Suppressor macrophage (primary cell): ENCODE measurements at places on chromosomes 3 and 15.

DNA sequence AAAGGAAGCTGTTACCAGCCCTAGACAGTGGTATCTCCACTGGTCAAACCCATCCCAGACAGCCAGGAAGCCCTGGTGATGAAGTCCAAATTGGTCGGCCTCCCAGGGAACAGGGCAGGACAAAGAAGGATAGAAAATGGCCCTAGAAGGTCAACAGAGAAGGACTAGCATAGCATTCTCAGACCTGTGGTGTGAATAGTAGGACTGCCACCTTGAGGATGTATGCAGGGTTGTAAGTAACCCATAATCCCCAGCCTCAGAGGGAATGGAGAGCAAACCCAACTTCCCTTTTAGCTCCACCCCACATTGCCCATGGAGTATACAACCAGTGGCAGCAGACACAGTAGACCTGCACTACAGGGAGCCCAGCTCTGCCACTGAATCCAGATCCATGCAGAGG is 68.6 kb upstream of the EIF1B start:
- DNase-seq, result no peak

- no peak for DNase-seq
Observed at GRCh38 chr15:67777773-67778172, 47.5 kb upstream of the SKOR1 start.

DNA sequence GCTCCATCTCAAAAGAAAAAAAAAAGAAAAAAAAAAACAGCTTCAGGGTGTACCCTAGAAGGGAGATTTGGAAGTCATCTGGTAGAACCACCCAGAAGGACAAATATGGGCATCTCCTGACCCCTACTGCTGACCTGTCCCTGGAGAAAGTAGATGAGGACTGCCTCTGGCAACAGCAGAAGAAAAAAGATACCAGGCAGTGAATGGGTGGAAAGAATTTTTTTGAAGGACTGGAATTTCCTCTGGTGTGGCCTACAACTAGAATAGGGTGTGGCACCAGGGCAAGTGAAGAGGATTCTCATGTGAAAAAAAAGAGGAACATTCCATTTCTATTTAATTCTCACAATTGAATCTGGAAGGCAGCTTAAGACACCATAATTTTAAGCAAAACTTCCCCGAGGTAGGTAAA is 3.1 kb downstream of the ANXA2 start:
- DNase-seq, result peak; percentile 19

GRCh38 chr3:19348500-19348899 is 200.2 kb downstream of the KCNH8 start:
- DNase-seq, result no peak

GRCh38 chr15:42491539-42492225 is 741 bp upstream of the ZNF106 start:
- no peak for DNase-seq

GRCh38 chr15:39781967-39782302 is 706 bp downstream of the FSIP1 start:
- no peak for DNase-seq

GRCh38 chr3:133956353-133956752 is 60.7 kb upstream of the RAB6B start:
- no peak for DNase-seq

DNA sequence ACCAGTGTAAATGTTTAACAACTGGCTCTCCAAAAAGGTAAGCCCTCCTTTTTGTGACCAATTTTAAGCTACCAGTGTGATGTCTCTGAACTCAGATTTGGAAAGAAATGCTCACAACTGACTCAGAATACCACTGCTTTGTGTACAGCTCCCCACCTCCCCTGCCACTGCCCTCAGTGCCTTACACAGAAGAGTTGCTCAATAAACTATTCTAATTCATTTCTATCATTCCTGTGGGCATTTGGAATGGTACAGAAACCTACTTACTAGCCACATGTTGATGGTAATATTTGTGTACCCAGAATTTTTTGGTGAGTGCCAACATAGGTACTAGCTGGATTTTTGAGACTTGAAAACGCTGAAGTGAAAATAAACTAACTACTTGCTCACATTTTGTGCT is 16.0 kb downstream of the LRRN1 start:
- no peak for DNase-seq

- DNase-seq, result peak; percentile 88
Observed at GRCh38 chr3:51681453-51681852, 10.4 kb downstream of the TEX264 start.

- DNase-seq, result no peak
Observed at GRCh38 chr15:80611543-80612080, 83.5 kb upstream of the ABHD17C start.

DNA sequence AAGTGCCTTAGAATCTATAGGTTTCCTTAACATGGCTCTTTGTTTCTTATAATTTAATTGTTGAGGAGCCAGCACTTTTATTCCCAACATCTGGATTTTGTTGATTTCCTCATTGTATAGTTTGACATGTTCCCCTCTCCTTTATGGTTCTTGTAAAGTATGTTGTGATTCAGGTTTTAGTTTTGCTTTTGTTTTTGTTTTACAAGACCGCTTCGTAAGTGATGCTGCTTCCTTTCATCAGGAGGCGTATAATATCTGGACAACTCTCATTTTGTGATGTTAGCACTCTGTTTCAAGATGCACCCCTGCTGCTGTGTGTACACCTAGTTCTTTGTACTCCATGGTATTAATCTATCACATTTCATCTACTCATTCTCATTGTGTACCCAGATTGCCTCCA is 48.7 kb downstream of the SLC49A4 start:
- DNase-seq, result no peak

DNA sequence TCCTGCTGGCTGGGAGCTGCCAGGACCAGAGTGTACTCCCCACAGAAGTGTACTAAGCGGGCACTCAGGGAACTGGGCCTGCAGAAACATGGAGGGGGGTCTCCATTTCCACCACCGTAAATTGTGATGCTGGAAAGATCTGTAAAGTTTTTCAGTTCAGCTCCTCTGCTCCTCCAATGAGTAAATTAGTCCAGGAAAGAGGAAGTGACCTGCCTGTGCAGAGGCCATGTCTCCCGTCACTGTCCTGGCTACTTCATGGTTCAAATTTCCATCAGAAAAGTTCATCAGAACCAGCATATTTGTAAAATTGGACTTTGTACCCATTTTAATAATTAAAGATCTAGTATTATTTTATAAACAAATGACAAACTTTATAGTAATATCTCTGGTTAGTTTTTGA is 226.7 kb upstream of the THBS1 start:
- peak; percentile 47 for DNase-seq

GRCh38 chr3:24151594-24151993 is 206.5 kb downstream of the NR1D2 start:
- DNase-seq, result no peak

DNA sequence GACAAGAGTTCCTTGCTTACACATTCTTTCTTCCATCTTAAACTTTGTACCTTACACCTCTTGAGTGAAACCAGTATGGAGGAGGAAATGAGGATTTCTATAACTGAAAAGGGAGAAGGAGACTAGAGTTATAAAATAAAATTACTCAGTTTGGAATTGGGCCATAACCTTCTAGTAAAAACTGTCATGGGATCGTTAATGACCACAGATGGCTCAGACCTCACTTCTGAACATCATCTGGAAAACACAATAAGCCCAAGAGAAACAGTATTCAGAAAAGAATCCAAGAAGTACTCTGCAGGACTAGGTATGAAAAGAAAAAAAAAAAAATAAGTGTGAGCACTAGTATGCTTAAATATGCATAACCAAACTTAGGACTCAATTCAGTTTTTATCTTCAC is 12.1 kb downstream of the GAP43 start:
- DNase-seq, result no peak

- DNase-seq, result peak; percentile 48
Observed at GRCh38 chr3:9903238-9903624, 583 bp downstream of the IL17RE start.

DNA sequence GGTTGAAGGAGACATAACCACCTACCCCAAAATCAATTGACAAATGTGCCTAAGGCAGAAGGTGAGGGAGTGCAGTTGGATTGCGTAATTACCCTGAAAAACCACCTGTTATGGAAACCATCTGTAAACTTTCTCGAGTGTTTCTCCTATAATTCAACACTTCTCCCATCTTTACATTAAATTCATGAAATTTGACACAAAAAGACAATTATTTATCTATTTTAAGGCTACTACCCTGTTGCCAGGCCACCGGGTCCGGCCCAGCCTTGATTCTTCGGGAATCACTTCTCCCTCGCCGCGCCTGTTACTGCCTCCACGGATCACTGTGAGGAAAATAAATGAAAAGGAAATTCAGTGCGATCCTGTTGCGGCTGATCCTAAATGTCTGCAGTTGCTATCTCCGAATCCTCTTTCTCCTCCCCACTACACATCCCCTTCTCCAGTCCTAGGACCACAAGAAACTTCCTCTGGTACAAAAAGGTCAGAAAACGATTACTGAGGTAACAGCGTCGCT is 646 bp downstream of the IQCB1 start:
- DNase-seq, result peak; percentile 38

- DNase-seq, result peak; percentile 65
Observed at GRCh38 chr3:171772427-171773056, 37.7 kb downstream of the PLD1 start.

DNA sequence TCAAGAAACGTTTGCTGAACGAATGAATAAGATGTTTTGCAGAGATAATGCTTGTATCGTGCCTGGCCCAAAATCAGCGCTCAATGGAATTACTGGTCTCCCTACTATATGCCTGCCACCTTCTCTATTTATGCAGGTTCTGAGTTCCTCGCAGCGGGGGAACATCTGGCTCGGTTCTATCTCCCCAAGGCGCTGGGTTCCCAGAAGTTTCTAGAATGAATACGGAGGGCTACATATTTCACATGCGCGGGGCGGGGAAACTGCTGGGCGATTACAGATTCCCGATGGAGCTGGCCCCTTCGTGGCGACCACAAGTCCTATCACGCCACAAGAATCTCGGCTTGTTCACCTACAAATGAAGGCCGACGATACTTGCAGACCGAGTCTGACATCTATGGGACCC is 411 bp upstream of the EIF2B5 start:
- DNase-seq, result no peak

- DNase-seq, result peak; percentile 93
Observed at GRCh38 chr3:99969136-99969535, 145.2 kb downstream of the FILIP1L start.

DNA sequence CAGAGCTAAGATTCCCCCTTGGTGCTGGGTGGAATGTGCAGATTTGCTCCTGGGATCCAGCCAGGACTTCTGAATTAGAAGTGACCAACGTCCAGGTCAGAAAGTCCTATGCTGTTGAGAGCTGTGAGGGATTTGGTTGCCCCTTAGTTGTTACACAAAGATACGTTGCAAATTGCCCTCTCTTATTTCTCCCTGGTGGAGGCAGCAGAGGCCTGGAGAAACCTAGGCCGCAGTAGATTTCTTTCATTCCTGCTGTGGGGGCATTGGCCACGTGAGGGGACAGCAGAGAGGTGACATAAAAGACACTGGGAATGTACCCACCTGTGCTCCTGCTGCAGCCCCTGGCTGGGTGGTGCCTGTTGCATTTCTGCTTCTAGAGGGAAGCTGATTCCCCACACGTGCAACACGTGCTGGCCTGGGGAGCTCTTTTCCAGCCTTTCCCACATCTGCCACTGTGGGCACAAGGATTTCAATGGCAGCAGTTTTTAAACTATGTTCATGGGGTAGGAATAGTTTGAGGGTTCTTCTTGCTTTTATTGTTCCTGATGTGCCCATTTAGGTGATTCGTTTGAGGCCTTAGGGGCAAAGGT is 65.7 kb downstream of the SYNM start:
- DNase-seq, result no peak

DNA sequence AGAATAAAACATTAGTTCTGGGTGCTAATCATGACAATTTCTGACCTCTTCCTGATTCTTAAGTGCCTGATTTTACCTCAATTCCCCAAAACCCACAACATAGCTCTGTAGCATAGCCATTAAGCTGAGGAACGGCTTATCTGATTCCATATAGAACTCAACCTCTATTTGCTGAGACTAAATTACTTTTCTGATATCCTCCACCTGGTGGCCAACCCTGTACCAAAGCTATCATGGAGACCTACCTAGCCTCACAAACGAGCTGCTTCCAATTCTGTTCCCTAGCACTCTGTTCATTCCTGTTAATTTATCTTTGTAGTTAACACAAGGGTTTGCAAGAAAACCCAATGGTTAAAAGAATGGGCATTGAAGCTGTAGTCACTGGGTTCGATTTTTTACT is 245.2 kb downstream of the PLOD2 start:
- no peak for DNase-seq

DNA sequence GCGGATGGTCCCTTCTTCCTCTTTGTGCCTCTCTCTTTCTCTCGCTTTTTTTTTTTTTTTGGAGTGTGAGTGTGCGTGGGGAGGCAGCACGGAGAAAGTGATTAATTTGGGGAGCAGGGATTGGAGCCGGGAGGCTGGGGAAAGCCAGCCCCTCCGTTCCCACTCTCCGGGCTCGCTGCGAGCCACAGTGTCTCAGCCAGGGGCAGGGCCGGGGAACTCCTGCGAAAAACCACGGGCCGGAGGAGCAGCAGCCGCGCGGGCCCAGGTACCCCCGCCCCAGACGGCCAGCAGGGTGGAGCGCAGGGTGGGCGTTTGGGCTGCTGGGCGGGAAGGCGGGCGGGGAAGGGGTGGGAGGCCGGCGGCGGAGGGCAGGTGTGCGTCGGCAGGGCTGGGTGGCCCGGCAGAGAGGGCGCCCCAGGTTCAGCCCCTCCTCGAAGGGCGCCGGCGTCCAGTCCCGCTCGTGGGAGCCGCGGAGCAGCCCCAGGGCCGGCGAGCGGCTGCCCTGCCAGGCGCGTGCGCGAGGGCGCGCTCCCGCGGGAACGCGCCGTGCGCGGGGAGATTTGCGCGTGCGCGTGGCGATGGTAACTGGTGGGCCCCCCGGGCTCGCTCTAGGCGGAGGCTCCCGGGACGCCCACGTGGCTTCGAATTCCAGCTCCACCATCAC is 1.4 kb downstream of the CHL1 start:
- DNase-seq, result no peak

- peak; percentile 44 for DNase-seq
Observed at GRCh38 chr15:96500508-96500907, 170.0 kb downstream of the NR2F2 start.

- DNase-seq, result no peak
Observed at GRCh38 chr15:66388576-66388975, 1.9 kb downstream of the MAP2K1 start.

- DNase-seq, result peak; percentile 43
Observed at GRCh38 chr3:138384531-138384930, 36.2 kb downstream of the MRAS start.

- DNase-seq, result no peak
Observed at GRCh38 chr3:50364573-50365079, 5.3 kb upstream of the TMEM115 start.

DNA sequence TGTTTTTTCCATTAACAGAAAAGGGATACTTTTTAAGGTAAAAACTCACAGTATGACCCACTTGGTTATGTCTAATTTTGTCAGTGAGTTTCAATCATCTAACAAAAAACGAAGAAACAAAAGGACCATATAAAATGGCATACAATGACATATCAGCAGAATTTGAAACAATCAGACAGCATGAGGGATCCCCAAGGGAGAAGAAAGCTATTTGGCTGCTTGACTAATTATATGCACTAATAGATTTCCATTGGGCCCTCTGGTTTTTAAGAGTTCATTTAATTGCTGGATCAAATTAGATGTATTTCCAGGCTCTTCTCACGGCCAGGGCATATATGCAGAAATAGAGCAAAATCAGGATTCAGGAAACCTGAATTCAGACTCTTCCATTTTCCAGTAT is 376.4 kb upstream of the GBE1 start:
- no peak for DNase-seq

GRCh38 chr3:58508437-58508836 is 16.5 kb downstream of the KCTD6 start:
- DNase-seq, result no peak

- no peak for DNase-seq
Observed at GRCh38 chr15:33742306-33742705, 226.0 kb upstream of the CHRM5 start.

- DNase-seq, result no peak
Observed at GRCh38 chr15:66864871-66865281, 162.8 kb downstream of the SMAD6 start.
